ENCODE measurements at places on chromosomes 1 and 21.

- DNase-seq = no peak
These were observed 92.3 kb downstream of the KCNN3 start for GRCh38 chr1:154777781-154778180.

GRCh38 chr1:33130297-33130696, 49.3 kb downstream of the AZIN2 start:
- DNase-seq = peak; percentile 43

DNA sequence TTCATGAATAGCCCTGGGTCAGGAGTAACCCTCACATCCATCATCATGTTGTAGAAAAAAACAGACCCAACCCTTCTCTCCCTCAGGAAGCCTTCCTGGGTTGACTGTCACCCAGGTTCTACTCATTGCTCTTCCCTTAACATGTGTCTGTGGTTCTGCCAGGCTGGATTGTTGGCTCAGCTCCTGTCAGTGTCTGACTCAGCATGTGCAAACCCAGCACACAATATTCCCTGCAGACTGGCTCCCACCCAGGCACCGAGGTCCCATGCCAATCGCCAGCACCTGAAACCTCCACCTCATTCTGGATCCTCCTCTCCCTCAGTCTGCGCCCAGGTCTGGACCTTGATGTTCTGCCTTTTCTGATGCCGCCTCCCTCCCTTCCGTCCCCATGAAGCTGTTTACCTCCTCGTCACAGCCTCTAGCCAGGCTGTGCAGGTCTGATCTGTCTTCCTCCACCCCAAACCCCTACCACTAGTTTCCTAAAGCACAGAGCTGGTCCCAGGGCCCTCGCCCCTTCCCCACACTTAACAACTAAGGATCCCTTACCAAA, 4.3 kb upstream of the S100A8 start:
- DNase-seq = no peak

- no peak for DNase-seq
These were observed 24.1 kb downstream of the NFYC start for GRCh38 chr1:40715491-40716059.

- DNase-seq = no peak
These were observed 85.3 kb downstream of the RPS6KC1 start for GRCh38 chr1:213136190-213136917.

DNA sequence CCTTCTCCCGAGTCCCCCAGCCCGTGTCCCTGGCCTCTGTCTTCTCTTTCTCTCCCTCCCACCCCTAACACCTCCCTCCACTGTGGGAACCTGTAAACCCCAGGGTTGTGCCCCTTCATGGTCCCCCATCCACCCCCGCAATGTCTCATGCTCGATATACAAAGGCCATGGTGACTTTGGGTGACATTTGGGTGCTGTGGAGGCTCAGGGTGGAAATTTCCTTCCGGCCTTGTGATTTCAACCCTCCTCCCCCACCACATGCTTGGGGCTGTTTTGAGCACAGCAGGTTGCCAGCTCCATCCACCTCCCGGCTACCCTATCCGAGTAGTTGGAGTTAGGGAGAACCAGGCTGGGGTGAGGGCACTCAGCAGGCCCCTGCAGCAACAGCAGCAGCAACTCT, 25.7 kb upstream of the VPS13D start:
- peak; percentile 69 for DNase-seq

DNA sequence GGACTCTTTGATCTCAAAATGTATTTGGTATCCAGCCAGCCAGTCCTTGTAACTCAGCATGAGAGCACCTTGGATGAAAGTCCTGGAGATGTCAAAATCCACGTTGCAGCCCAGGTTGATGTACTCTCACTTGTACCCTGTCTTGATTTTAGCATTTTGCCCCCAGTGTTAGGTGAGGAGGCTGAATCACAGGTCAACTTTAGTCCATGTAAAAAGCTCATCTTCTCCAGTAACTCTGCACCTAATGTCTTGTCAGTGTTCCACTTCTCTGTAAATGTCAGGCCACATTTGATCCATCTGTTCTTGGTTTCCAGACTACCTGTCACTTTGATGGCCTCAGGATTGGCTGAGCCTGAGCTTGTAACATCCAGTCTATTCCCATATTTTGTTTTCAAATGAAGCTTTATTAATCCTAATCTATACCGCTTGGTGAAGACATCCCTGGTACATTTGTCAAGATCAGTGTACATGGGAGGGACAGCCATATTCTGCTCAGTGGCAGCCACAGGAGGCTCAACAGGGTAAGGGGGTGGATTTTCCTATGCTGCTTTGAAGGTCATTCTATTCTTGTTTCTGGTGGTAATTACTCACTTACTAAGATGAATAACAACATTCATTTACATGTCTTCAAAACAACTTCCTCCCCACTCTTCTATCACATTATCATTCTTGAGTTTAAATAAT, 24.1 kb upstream of the FCRL3 start:
- DNase-seq = no peak

- DNase-seq = no peak
These were observed 22.0 kb downstream of the DONSON start for GRCh38 chr21:33566514-33566913.

DNA sequence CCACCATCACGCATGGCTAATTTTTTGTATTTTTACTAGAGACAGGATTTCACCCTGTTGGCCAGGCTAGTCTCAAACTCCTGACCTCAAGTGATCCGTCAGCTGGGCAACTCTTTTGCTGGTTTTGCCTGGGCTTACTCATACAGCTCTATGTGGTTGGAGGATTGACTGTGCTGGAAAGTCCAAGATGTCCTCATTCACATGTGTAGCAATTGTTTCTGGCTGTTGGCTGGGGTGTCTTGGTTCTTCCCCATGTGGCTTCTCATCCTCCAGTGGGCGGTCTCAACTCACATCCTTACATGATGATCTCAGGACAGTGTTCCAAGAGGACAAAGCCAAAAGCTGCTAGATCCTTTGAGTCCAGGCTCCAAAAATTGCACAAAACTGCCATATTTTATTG, 53.3 kb downstream of the TEX35 start:
- DNase-seq = no peak

DNA sequence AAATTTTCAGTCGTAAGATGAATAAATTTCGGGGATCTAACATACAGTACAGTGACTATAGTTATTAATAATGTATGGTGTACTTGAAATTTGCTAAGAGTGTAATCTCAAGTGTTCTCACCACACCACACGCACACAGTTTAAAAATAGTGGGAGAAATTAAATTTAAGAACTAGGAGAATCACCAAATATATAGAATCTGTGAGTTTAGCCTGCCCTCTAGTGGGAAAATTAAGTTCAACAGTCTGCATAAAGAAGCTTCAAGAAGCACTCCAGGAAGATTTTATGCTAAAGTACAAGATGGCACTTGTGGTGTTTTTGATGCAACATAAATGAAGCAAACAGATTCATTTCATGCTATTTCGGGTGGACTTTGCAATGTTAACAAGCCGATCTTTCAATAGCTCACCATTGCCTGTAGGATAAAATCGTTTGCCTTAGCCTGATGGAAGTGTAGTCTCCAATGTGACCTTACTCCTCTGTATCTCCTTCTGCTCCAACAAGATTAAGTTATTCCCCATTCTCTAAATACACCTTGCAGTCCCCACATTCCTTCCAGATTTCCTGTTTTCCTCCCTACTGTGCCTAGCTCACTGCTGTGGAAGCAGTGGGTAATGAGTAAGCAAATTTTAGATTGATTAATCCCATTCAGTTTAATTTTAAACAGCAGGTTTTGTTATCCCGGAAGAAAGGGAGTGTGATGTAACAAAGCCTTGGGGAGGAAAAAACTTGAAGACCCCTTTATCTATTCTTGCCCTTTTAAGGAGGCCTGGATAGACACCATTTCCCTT, 8.7 kb upstream of the PIK3C2B start:
- DNase-seq = no peak

- DNase-seq = no peak
These were observed 59.0 kb downstream of the RUSC1 start for GRCh38 chr1:155379631-155380090.

GRCh38 chr1:195934817-195935553, 673.3 kb downstream of the KCNT2 start:
- no peak for DNase-seq

DNA sequence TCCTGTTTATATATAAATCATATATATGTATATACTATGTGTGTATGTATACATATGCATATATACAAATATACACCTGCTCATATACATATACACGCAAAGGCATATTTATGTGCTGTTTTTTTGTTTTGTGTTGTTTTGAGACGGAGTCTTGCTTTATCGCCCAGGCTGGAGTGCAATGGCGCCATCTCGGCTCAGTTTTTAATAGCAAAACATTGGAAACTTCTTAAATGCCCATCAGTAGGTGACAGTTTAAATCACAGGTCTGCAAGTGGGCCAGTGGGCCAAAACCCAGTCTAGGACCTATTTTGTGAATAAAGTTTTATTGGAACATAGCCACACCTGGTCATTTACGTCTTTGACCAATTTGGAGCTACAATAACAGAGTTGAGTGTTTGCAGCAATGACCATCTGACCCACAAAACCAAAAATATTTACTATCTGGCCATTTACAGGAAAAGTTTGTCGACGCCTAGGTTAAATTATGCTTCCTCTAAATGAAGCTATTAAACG, 132.3 kb downstream of the TOMM20 start:
- DNase-seq = no peak

DNA sequence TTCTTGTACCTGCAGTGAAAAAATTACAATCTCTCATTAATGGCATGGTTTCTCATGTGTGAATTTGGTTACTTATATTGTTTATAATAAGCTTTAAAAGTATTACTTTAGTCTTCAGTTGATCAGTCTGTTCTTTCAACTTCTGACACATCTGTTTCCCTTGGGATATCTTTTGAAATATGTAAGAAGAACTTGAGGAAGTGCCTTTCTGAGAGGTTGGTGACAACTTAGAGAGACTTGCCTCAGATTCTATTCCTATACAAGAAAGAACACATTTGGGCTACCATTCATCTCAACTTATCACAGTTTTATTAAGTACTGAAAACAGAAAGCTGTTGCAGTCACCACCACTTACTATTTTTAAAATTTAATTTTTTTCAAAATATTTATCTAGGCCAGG, 8.1 kb downstream of the AKNAD1 start:
- DNase-seq = no peak

DNA sequence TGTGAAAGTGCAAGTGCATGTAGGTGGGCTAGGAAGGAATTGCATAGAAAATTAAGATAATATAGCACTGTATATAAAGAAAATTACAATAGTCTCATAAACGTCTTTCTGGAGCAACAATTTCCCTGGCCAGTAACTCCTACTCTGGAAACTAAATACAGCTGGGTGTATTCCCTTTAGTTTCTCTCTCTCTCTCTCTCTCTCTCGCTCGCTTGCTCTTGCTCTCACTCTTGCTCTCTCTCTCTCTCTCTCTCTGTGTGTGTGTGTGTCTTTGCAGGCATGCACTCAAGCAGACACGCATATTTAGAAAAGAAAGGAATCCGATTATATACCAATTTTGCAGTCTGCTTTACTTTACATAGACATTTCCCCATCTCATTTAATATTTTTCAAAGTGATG, 14.7 kb downstream of the S100A10 start:
- DNase-seq = no peak

DNA sequence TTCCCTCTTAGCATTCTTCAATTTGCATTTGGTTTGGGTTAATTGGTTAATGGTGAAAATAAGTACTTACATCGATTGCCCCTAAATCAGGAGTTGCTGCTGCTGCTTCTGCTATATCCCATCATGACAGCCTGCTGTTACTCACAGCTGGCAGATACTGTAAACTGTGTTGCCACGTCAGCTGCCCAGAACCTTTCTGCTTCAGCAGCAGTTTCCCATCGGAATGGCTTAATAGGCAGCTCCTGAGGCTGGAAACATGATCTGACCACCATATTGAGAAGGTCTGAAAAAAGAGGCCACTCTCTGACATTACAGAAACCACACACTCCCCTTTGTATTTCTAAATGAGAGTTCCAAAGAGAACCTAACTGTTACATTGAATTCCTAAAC, 14.3 kb upstream of the SEC16B start:
- no peak for DNase-seq

GRCh38 chr1:181936768-181937581, 124.5 kb downstream of the ZNF648 start:
- peak; percentile 77 for DNase-seq

- no peak for DNase-seq
These were observed 30.7 kb downstream of the VCAM1 start for GRCh38 chr1:100750005-100750885.

DNA sequence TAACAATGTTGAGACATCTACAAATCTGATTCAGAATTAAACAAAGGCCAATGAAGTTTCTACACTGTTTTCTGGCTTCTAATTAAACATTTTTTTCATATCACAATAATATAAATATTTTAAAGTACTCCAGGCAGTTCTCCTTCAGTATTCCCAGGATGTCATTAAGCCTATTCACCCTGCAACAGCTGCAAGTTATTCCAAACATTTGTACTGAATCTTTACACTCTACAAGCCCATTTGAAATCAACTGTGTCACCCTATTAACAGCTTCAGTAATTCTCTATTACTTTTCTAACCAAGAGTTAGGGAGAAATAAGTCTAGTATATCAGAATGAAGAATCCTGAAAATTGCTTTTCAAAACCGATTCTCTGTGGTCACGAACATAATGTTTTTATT, 124.6 kb downstream of the OLFML2B start:
- DNase-seq = no peak

DNA sequence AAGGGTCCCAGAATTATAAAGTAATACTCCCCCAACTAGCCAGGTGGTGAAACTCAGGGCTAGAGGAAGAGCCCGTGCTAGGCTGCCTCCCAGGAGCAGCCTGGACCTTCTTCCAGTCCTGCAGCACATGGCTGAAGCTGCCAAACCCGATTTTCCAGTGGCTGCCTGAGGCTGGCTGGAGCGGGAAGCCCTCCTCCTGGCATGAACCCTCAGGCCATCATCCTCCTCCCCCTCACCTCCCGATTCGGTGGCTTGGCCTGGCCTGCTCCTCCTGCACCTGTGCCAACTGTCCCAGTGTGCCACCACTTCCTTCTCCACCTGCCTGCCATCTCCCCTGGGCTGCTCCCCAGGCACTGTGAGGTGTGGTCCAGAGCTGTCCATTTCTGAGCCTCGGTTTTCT, 3.0 kb upstream of the TSPAN1 start:
- no peak for DNase-seq

DNA sequence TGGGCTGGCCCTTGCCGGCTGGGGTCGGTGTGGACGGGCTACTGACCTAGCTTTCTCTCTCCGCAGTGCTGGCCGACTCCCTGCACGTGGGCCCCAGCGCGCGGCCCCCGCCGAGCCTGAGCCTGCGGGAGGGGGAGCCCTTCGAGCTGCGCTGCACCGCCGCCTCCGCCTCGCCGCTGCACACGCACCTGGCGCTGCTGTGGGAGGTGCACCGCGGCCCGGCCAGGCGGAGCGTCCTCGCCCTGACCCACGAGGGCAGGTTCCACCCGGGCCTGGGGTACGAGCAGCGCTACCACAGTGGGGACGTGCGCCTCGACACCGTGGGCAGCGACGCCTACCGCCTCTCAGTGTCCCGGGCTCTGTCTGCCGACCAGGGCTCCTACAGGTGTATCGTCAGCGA, 34.9 kb downstream of the PTGFRN start:
- no peak for DNase-seq

GRCh38 chr21:41536827-41537103, 28.8 kb upstream of the TMPRSS2 start:
- DNase-seq = no peak

DNA sequence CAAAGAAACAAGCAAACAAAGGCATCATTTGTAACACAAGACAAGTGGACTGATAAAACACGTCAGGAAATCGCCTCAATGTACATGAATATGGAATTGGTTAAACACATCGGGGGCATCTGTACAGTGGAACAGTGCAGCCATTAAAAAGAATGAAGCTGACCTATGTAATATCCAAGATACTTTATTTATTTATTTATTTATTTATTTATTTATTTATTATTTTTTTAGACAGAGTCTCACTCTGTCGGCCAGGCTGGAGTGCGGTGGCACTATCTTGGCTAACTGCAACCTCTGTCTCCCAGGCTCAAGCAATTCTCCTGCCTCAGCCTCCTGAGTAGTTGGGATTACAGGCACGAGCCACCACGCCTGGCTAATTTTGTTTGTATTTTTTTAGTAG, 75.4 kb upstream of the SLC45A1 start:
- DNase-seq = no peak

All from activated naive CD4-positive, alpha-beta T cell treated with anti-CD3 and anti-CD28 coated beads for 36 hours (primary cell).